ENCODE measurements at places on chromosomes 1 and 21.

DNA sequence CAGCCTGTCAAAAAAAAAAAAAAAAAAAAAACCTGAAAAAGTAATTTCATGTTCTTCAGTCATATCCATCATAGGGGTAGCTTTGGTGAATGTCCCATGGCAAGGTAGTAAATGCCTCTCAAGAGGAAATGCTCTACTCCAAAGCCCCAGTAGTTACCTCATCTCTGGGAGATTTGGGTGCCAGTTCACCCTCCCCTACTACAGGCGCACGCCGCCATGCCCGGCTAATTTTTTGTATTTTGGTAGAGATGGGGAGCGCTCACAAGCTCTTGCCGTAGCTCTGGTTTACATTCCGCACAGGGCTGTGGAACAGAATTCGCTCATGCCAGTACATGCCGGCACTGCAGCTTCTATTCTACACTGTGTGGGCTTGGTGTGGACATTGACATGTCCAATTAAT is 13.7 kb downstream of the PIK3CD start:
- no peak for DNase-seq

DNA sequence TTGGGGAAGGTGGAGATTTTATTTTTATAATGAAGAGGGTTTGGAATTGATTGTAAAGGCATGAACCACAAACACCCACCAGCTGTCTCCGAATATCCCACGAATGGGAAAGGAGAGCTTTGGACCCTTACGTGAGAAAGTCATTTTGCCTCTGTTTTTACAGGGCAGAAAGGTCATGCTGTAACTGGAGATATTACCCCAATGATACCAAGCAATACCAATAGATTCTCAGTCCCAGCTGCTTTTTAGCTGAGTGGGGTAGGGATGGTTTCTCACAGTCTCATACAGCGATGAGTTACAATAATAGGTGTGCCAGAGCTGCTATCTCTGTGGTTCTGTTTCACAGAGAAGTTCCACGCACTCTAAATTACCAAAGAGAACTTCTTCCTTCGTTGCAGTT is 8.8 kb upstream of the F3 start:
- DNase-seq, result no peak

- no peak for DNase-seq
These were observed 92.4 kb downstream of the KCNJ15 start for GRCh38 chr21:38349111-38349746.

DNA sequence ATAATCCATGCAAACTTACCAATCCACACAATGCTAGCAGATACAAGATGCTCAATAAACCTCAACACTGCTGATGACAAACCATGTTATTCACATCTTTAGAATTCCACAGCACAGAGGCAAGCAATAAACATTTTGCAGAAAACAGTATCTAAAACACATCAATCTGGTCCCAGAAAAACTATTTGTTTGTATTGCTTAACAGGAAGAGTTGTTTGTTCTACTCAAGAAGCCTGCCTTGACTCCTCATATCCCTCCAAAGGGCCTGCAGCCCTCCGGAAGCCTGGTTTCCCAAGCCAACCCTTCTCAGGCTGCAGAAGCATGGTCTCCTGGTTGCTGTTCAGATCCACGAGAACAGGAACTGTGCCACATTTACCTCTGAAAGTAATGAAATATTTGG is 139.7 kb downstream of the RERE start:
- no peak for DNase-seq

All from stimulated activated CD4-positive, alpha-beta T cell treated with anti-CD3 and anti-CD28 coated beads, TNF-alpha, amount 100 ng/mL, for 1 hour (primary cell).